ENCODE measurements at places on chromosomes 12 and 14. TPM values are rescaled to one million over a fixed set of nuclear protein-coding genes. Genes with fewer than 3 reads are reported as not detected.

Gene NIN
- 26.5 TPM for total RNA-seq

Gene CIDEB
- 2.0 TPM for total RNA-seq

Gene SLCO1B1
- total RNA-seq, result not detected

DNA sequence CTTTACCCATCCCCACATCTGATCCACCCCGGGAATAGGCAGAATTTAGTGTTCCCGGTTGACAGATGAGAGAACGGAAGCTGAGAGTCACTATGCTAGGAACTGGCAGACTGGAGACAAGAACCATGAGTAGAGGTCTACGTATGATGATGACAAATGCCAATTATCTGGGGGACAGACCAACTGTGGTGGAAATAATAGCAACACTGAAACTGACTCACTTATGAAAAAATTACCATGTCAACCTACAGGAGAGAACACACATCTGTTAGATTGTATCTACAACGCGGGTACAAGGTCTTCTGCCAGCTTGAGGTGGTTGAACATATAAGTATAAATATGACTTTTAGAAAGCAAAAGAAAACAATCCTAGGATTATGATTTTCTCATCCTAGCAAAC is 15.4 kb upstream of the SELPLG start:
- DNase-seq, result no peak

- DNase-seq, result no peak
These were observed 115.6 kb downstream of the DIP2B start for GRCh38 chr12:50620109-50620977.

- DNase-seq, result no peak
These were observed 427.7 kb downstream of the FUT8 start for GRCh38 chr14:65840118-65840751.

DNA sequence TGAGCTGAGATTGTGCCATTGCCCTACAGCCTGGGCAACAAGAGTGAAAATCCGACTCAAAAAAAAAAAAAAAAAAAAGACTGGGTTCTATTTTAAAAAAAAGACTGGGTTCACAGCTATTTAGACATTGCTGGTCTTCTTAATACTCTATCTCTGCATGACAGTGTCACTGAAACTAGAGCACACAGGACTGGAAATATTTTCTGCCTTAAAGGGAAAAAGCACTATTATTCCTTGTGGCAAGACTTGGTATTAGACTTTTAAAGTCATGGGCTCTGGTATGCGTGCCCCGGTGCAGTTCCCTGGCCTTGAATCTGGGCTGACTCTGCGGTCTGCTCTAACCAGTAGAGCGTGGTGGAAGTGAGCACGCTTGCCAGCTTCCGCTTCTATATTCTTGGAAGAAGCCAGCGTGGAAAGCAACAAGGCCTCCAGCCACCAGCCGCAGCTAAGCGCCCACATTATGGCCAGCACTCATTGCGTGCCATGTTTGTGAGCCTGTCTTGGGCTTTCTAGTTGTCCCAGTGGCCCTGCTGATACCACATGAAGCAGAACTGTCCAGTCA is 31.3 kb downstream of the PRKAB1 start:
- peak; percentile 85 for DNase-seq

Measured in epithelial cell of proximal tubule (primary cell).